ENCODE measurements at places on chromosomes 2 and 18.

DNA sequence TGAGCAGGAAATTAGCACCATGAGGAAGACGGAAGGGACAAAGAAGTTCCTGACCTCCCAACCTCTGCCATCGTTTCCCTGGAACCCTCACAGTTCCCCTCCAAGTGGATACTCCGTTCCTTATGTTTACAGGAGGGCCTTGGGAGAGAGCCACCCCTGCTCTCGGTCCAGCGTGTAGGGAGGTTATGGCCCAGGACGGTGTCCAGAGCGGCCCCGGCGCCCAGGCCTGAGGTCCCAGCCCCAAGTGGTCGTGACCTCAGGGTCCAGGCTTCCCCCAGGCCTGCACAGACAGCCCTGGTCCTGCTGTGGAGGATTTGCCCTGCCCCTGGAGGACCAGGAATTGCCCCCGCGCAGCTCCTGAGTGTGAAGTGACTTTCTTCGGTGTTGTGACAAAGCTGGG, 61.8 kb upstream of the RBM44 start:
- no peak for DNase-seq

DNA sequence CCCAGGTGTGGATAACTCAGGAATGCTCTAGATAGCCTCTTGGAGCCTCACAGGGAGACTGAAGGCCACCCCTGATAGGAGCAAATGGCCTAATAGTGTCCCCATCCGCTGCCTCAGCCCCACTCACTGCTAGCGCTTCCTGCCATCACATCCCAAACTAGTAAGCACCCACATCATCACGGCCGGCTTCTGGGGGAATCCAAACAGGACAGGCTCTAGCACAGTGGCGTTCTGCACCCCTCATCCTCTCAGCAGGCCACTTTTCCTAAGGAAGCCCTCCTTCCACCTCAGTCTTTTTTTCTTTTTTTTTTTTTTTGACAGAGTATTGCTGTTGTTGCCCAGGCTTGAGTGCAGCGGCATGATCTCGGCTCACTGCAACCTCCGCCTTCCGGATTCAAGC, 6.3 kb upstream of the AMER3 start:
- no peak for DNase-seq

GRCh38 chr18:79259218-79259617, 136.5 kb upstream of the NFATC1 start:
- no peak for DNase-seq

DNA sequence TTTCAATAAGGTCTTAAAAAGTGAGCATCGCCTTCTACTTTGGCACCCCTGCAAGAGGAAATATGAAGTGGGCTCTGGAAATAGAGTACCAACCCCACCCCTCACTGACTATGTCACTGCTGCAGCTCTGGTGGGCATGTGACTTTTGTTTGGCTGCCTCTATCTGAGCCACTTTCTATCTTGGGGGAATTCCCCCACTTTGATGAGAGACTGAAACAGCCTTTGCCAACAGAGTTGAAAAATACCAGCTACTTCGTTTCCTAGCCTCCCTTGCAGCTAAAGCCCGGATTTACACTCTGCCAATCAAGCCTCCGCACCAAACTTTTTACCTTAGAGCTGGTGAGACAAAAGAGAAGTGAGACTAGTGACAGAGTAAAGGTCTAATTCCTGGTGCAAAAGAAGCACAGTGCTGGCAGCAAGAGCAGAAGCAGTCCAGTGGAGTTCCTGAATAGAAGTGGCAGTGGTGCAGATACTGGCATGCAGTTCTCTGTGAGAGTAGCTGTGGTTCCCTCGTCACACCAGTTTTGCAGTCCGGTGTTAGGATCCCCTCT, 12.0 kb upstream of the GALNT14 start:
- DNase-seq = no peak

All from activated CD4-positive, alpha-beta T cell treated with anti-CD3 and anti-CD28 coated beads, Interleukin-2, amount 50 U/mL, for 24 hours (primary cell).